Anterior cingulate cortex (tissue), 58 donors: ENCODE measurements at places on chromosomes 16 and 17.

DNA sequence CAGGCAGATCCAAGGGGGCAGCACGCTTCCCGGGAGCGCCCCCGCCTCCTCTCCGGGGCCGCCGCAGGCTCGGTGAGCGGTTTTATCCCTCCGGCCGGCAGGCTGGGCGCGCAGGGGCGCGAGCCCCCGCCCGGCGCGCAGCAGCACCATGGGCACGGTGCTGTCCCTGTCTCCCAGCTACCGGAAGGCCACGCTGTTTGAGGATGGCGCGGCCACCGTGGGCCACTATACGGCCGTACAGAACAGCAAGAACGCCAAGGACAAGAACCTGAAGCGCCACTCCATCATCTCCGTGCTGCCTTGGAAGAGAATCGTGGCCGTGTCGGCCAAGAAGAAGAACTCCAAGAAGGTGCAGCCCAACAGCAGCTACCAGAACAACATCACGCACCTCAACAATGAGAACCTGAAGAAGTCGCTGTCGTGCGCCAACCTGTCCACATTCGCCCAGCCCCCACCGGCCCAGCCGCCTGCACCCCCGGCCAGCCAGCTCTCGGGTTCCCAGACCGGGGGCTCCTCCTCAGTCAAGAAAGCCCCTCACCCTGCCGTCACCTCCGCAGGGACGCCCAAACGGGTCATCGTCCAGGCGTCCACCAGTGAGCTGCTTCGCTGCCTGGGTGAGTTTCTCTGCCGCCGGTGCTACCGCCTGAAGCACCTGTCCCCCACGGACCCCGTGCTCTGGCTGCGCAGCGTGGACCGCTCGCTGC lies 832 bp downstream of the CDK5R1 start:
- peak; percentile 31 for DNase-seq

DNA sequence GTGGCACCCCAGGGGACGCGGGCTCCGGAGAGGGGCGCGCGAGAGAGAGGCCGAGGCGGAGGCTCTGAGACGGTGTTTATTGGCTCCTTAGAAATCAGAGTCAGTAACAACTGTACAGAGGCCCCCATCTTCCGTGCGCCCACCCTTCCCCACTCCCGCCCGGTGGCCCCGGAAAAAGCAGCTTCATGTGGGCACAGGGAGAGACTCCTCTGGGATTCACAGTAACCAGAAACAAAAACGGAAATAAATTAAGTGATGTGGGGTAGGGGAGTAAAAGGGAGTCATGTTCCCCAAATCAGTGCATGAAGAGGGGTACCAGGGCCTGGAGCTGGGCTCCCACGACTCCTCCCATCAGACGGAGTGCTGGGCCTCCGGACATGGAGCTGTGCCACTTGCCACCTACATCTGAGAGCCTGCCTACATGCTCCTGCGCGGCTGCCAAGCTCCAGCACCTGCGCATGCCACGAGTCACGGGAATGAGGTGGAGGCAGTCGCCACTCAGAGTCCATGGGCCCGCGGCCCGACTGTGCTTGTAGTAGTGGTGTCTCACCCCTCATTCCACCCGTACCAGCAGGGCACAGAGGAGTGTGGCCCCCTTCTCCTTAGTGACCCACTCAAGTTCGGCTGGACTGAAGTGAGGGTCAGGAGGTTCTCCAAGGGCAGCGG lies 543 bp upstream of the GPS2 start:
- no peak for DNase-seq

- no peak for DNase-seq
Measured at GRCh38 chr17:57313097-57313835, 56.9 kb downstream of the MSI2 start.

GRCh38 chr17:50115756-50116155 lies 14.2 kb downstream of the SAMD14 start:
- no peak for DNase-seq

DNA sequence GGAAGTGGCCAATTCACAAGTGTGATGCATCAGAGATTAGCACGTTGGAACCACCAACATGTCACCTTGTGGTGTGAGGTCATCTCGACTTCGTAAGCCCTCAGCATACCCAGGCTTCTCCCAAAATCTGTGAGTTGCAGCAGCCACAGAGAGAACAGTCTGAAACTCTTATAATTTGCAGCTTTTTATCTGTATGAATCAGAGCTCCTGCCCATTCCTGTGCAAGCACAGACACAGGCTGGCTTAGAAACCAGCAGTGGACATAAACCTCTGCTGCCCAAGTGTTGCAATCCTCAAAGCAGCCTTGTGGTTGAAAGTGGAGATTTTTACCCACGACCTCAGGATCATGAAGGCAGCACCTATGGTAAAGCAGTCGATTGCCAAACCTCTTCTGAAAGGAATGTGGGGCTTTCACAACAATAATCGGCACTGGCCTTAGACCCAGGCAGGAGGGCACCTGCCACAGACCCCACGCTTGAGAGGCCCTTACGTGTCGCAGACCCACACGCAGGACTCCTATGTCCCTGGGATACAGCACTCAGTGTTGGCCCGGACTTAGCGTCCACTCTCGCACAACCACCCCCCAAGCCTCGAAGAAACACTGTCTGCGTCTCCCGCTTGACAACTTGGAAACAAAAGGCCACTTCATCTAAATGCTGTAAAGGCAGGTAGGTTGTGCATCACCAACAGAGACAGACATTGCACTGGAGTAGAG lies 24.5 kb upstream of the OSGIN1 start:
- DNase-seq = no peak

- no peak for DNase-seq
Measured at GRCh38 chr17:10702574-10702973, 5.2 kb downstream of the ADPRM start.

DNA sequence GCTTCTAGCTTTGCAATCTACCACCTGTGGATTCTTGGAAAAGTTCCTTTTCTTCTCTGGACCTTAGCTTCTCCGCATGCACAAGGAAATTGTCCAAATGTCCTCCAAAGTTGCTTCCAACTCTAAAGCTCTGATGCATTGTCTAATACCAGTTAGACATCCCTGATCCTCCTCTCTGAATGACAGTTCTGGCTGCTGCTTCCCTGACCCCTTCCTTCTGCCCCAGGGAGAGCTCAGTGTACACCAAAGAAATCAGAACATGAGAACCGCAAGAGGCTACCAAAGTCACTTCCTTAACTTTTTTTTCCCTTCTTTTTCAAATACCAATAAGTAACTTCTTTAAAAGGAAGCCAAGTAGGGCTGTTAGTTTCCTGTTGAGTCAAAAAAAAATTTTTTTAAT lies 79.7 kb upstream of the CES5A start:
- no peak for DNase-seq

- DNase-seq = no peak
Measured at GRCh38 chr17:7579001-7579833, at the start of gene CD68. Gene CD68 (plus strand): TSS chr17:7579638. CDS start chr17:7579678, 40 bp downstream.

DNA sequence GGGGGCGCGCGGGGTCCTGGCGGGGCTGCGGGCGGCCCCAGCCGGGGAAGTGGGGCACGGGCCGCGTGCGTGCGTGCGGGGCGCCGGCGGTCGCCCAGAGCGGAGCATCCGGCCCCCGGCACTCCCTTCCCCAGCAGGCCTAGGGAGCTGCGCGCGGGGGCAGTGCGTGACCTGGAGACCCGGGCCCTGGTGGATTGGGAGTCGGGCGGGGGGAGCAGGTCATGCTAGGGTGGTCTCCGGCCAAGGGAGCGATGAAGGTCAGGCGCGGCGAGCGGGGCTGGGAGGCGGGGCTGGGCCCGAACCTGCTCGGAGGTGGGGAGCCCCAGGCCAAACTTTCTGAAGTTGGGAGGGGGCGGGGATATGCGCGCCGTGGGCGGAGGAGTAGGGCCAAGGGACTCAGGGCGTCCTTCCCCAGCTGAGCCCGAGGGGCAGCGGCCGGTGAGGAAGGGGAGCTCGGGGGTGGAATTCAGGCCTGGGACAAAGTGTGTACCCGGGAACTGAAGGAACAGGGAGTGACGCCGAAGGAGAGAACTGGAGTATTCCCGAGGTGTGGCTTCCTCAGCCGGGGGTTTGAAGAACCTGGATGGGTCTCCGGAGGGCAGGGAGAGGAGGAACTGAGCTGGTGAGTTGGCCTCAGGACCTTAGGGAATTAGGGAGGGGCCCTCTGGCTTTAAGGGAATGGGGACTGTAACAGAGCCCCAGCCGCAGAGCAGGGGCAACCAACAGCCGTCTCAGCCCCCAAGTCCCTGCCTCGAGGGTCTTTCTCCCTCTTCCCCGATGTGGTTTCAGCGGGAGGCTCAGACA lies 589 bp downstream of the XYLT2 start:
- DNase-seq = no peak
